ENCODE measurements at places on chromosomes 12 and 14.

- no peak for DNase-seq
These were observed 55.0 kb downstream of the BHLHE41 start for GRCh38 chr12:26069796-26070195.

DNA sequence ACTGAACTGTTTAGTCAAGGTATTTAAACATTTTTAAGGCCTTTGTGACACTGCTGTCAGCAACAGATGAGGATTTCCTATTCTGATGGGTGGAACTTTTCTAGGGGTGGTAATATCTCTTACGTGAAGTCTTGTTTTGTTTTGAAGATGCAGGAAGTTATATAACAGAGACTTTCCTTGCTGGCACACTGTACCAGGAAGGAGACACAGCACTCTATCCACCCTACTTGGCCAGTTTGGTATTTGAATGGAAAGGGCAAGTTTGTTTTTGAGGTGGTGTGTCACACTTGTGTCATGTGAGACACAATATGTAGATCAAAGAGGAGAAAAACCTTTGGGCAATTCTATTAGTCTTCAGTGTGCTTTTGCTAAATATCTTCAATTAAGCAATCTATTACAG, 51.6 kb upstream of the SRP54 start:
- DNase-seq: no peak

- DNase-seq: no peak
These were observed 15.7 kb downstream of the MLXIP start for GRCh38 chr12:122094137-122094734.

- no peak for DNase-seq
These were observed 585.5 kb upstream of the ATXN7L3B start for GRCh38 chr12:73951956-73952703.

- no peak for DNase-seq
These were observed 73.5 kb downstream of the ARF6 start for GRCh38 chr14:49966304-49966809.

GRCh38 chr14:95255487-95255886, 64.2 kb downstream of the CLMN start:
- DNase-seq: no peak

DNA sequence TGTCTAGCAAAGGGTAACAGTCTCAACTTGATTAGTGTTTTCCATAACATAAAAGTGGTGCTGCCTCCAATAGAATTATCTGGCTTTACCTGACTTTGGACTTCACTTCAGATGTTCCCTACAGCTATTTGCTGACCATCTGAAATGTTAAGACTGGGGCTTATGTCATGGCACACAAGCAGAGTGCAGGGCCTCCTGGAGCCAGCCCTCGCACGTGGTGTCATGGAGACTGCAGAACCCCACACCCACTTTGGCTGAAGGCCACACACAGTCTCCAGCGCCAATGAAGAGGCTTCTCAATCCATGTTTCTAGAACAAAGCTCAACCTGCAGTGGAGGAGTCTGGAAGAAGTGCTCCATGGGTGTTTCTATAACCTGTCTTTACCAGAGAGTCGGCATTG, 169.6 kb upstream of the FRMD6 start:
- DNase-seq: no peak

- no peak for DNase-seq
These were observed 30.3 kb downstream of the SSH1 start for GRCh38 chr12:108826807-108827721.

GRCh38 chr14:100425429-100425827, 102.3 kb downstream of the SLC25A47 start:
- no peak for DNase-seq

GRCh38 chr12:53764615-53765014, 12.8 kb upstream of the CISTR start:
- DNase-seq: no peak

DNA sequence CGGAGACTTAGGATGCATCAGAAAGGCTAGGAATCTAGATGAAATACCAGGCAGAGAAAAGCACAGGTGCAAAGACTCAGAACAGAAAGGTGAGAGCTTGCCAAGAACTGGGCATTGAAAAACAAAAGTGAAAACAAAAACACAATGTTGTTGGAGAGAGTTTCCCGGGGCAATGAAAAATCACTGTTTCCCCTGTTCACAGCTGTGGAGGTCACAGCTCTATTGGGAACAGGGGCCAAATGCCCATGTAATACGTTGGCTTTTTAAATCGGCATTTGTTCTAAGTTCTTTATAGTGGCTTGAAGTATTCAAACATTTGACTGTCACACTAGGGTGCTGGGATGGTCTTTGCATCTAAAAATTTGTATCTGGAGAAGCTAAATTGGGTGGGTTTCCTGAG, 108.3 kb downstream of the SLC15A4 start:
- no peak for DNase-seq
